Fibroblast of the conjunctiva (primary cell): ENCODE measurements at places on chromosomes 4 and X.

- no peak for DNase-seq
Observed at GRCh38 chrX:77820091-77820727, 34.2 kb upstream of the ATRX start.

DNA sequence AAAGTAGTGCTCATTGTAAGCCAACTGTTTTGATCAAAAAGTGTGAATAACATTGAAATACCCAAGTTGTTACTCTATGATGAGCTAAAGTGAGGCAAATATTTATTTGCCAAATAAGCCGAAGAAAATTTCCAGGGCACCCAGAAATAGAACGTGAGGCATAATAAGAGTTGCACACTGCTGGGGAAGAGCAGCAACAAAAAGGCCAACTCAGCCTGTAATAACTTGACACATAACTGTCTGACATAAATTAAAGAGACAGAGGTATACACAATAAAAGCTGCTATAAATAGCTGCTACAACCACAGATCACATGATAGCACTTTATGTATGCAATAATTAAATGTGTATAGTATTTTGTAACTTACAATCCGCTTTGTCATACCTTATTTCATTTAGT lies 2.0 kb upstream of the ABCB7 start:
- DNase-seq, result no peak

DNA sequence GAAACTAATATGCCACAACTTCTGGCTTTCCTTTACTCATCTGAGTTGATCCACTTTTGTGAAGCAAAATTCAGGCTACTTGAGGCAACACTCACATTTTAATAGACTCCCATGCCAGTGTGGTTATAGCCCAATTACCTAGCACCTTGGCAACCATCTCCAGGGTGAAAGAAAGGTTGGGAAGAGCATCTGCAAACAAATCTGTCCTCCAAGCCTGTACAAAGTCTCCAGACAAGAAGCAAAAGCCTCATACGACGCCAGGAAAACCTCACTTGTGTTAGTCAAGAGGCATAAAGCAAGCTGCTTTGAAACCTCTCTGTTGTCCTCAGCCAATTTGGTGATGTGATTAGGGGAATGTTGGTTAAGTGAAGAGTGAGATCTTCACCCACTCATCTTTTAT lies 246.6 kb downstream of the THOC2 start:
- DNase-seq, result no peak

DNA sequence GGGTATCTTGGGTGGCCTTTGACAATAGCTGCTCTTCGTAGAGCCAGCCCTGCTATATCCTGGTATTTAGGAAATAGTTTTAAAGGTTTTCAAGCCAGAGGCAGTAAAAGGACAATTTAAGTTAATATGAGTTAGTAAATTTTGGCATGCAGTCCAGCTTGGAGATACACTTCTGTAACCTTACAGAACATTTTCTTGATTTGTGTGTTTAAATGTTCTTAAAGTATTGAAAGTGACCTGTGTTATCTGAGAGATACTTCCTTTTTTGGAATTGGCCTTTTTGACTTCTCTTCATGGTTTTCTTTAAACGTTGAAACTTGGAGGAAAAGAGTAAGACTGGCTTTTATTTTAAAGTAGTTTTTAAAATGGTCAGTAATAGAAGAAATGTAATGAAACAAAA lies 25.5 kb downstream of the PDLIM5 start:
- DNase-seq, result no peak

GRCh38 chr4:56342746-56343145 lies 44.5 kb downstream of the AASDH start:
- no peak for DNase-seq

DNA sequence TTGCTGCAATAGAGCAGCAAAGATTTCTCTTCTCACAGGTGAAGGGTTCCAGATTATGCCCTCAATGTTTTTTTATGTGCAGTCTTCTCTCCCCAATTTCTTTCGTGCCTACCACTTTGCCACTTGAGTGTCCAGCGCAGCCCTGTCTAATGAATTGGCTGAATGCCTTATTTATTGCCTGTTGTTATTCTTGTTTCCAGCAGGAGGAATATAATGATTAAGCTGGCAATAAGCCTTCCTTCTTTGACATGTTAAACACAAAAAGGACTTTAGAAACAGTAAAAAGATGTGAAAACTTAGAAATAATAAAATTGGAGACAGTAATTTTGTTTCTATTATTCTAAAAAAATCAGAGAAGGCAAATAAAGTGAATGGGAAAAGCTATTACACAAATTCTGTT lies 34.6 kb upstream of the FRAS1 start:
- DNase-seq, result no peak

DNA sequence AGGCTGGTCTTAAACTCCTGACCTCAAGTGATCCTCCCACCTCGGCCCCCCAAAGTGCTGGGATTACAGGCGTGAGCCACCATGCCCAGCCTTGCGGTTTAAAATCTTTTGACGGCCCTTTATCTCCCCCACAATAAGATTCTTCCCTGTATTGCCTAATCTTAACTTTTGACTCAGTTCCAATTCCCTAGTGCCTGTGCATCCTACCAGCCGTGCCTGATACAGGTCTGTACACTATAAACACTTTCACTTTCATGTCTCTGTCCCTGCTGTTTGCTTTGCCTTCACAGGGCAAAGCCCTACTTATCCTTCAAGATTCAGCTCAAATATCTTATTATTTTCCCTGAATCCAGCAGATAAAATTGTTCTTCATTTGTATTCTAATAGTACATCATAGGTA lies 74.6 kb downstream of the WDR44 start:
- peak; percentile 10 for DNase-seq

GRCh38 chrX:19555683-19556082 lies 40.4 kb upstream of the MAP3K15 start:
- no peak for DNase-seq

- no peak for DNase-seq
Observed at GRCh38 chrX:78712336-78712735, 35.2 kb upstream of the LPAR4 start.

DNA sequence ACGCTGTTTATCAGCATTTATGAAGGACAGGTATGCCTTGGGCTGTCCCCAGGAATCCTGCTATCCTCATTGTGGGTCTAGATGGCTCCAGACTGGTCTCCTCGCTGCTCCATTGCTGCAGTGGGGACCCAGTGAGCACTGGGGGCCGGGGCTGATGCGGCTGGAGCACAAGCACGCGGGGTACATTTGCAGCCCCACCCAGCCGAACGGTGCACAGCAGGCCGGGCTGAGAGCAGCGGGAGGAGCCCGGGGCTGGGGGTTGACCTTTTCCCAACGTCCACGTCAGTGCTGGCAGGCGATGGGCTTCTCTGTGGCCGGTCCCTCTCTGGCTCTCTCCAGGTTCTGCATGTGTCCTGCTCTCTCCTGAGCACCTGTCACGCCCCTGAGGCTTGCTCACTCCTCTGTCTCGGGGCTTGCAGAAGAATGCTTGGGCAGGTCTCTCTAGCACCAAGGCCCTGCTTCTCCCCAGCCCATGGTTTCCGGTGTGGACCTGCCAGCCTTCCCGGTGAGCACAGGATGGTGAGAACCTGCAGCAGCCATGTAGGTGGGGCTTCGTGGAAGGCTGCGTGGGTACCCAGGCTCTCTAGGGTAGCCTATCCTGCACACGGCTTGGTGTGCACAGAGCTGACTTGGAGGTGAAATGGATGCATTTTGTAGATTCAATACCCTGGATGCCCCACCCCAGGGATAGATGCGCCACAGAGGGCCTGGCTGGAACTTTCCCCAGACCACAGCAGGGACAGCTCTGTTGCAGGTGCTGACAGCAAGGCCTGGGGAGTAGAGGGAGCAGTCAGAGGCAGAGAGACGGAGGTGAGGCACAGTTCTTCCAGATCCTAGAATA lies 89.1 kb upstream of the ADRA2C start:
- DNase-seq, result no peak

- DNase-seq, result no peak
Observed at GRCh38 chr4:113476800-113477199, 284.7 kb downstream of the CAMK2D start.

DNA sequence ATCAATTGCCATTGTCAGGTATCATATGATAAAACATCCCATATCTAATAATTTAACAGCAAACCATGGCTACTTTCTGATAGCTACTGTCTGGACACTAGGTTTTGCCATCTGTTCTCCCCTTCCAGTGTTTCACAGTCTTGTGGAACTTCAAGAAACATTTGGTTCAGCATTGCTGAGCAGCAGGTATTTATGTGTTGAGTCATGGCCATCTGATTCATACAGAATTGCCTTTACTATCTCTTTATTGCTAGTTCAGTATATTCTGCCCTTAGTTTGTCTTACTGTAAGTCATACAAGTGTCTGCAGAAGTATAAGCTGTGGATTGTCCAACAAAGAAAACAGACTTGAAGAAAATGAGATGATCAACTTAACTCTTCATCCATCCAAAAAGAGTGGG lies 7.0 kb downstream of the NPY5R start:
- DNase-seq, result no peak

GRCh38 chr4:76554630-76555029 lies 119.6 kb downstream of the SHROOM3 start:
- DNase-seq, result no peak

GRCh38 chr4:87838205-87838604 lies 5.4 kb downstream of the MEPE start:
- DNase-seq, result no peak

DNA sequence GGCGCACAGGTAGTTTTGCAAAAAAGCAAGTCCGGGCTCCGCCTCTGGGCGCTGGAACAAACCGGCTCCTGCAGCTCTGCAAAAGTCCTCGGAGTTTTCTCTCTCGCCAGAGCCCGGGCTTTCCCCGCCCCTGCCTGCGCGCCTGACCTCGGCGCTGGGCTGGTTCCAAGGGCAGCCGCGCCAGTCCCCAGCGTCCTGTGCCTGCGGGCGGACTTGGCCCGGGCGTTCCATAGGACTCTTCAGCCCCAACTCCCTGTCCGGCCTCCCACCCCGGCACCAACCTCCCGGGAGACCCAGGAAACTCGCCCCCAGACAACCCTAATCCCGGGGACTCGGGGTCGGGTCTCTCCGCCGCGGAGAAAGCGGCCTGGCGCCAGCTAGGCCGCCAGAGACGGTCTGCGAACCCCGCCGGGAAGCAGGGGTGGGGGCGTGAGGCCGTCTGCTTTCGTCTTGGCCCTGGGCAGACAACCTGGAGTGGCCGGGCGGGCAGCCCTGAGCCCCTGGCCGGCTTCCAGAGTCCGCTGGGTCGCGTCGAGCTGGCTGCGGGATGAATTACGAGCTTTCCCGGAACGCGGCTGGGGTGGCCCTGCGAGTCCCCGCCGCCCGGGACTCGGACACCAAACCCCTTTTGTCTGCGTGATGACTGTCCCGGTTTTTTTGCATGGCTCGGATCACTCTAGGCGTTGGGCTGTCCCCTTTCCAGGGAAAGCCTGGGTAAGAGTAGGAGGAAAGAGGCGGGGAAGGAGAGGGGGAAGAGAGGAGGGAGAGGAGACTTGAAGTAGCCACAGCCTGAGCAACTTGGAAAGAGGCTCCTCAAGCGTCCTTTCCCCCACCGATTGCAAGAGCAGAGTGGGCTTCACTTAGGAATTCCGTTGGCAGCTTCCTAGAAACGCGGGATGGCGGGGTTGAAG lies 916 bp downstream of the MXRA5 start:
- no peak for DNase-seq

DNA sequence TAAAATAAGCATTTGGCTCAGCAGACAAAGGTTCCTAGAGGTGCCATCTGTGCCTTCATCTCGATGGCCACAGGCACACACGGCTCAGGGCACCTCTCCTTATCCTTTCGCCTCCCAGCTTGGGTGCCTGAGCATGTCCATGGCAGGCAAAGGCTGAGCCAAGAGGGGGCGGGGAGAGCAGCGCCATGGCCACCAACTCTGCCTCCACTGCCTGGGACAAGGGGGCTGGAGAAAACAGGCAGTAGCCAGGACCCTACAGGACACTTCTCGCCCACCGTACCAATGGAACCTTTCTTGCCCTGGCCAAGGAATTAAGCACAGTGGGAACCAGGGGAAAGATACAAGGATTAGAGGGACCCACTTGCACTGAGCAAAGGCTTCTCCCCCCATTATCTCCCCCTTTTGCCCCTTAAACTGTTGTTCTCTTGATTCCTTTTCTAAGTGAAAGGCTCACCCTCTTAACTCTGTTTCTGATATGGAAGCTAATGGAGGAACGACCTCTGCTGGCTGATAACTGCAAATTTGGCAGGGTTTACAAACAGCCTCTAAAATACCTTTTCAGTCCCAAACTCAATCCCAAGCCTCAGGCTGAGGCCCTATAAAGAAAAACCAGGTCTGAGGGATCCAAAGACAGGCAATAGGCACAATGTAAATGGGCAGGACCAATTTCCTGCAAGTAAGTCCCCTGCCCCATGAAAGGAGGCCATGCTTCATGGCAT lies 335.2 kb downstream of the ADAM29 start:
- DNase-seq, result no peak

GRCh38 chr4:123954220-123954619 lies 557.6 kb downstream of the SPRY1 start:
- no peak for DNase-seq

DNA sequence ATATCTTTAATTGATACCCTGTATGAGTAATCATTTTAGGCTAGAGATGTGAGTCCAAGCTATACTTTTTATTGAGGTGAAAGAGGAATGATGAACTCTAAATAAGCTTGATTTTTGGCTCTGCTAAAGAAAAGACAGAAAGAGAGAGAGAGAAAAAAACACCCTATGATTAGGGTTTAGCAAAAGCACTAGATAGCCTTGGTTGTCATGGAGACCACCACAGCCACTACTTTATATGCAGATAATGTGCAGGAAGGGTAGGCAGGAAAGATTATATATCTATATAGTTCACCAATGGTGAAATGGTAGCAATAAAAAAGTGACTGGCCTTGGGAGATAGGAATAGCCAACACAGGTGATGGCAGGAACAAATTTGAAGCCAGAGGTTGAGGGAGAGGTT lies 69.9 kb upstream of the CAMK2D start:
- DNase-seq, result no peak

DNA sequence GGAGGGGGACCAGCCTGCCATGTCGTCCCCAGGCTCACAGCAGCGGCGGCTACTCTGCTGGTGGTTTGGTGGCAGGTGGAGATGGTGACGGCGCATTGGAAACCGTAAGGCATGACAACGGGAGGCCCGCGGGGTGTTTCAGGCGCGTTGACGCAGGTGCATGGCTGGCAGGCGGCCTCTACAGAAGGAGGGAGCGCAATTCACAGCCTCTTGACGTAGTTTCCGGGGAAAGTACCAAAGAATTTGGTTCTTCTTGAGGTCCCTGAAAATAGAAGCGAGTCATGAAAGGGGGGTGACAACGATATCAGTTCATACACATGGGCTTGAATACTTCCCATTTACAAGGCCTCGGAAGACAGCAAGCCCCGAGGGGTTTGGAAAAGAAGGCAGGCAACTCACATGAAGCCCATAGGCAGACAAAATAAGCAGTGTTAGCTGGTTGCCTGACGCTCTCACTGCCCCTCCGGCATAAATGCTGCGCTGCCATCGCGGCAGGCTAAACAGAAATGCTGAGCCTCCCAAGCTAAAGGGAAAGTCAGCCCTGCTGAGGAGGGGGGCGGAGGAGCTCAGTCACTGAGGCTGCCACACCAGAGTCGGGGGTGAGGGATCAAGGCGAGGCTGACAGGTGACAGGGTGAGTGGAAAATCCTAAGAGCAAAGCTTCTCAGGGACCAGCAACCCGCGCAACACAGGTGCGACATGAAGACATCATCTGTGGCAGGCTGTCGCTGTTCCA lies 52.3 kb upstream of the PDLIM3 start:
- DNase-seq, result no peak

- DNase-seq, result no peak
Observed at GRCh38 chr4:47193179-47193578, 161.8 kb downstream of the GABRB1 start.

GRCh38 chr4:633406-633805 lies 8.0 kb downstream of the PDE6B start:
- DNase-seq, result no peak
